Kidney epithelial cell (primary cell): ENCODE measurements at places on chromosomes 16 and 17. TPM values are rescaled to one million over a fixed set of nuclear protein-coding genes. Genes with fewer than 3 reads are reported as not detected.

GRCh38 chr17:45818699-45819098, 26.0 kb upstream of the SPPL2C start:
- DNase-seq = no peak

DNA sequence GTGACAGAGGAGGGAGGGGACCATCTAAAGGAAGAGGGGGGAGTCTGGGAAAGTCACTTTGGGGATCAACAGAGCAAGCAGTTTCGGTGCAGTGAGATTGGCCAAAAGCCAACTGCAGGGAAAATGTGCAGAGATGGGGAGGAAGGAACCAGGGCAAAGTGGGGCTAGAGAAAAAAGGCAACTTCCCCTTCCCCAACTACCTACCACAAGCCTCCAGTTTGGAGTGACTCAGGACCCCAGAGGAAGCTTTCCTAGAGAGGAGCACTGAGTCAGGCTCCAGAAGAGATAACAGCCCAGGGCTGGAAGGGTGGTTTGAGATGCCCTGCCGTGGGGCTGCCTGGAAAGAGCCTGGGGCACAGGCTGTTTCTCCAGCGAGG, 6.9 kb upstream of the CD300LD start:
- DNase-seq = no peak

DNA sequence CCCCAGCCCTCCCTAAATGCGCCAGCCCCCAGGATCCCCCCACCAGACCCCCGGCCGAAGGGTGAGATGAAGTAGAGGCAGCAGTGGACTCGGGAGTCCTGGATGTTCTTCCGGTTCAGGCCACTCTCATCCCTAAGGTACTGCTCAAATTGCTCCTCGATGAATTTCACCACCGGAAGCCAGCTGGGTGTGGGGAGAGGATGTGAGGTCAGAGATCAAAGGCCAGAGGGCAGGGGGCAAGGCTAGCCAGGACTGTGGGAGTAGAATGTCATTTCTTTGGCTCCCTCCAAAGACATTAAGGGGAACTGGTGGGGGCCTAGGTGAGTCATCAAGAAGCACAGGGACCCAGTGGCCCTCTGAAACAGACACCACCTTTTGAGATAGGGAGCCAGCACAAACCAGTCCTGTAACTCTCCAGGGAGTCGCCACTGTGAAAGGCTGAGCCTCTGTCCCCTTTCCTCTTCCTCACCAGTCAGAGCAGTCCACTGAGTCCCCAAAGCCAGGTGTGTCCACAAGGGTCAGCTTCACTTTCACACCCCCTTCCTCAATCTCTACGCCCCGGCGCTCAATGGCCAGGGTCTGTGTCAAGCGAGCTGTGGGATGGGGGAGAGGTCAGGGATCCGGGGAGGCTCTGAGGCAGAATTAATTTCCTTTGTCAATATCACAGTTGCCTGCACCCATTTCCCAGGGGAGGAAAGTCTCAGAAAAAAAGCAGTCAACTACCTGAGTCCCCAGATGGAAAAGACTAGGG, 895 bp downstream of the SEPTIN1 start:
- DNase-seq = no peak

- DNase-seq = no peak
Observed at GRCh38 chr16:10805334-10805733, 13.3 kb downstream of the TVP23A start.

- DNase-seq = peak; percentile 48
Observed at GRCh38 chr16:27400751-27401620, 988 bp upstream of the IL21R start.

FBXW10B gene
- 0.41 and 0.84 TPM in 2 replicates for total RNA-seq

MYOCD gene
- 0.27 and 2.1 TPM in 2 replicates for total RNA-seq
